ENCODE measurements at places on chromosomes 2 and 18.

- no peak overlapping the region for H3K4me3 ChIP-seq
- H3K27ac ChIP-seq, result no peak overlapping the region
- H3K36me3 ChIP-seq, result no peaks in the 10 kb centered on the region
- H3K4me1 ChIP-seq, result peaks cover 21% of the 10 kb centered on the region
- no peak for DNase-seq
These were observed 32.3 kb downstream of the LYPD6B start for GRCh38 chr2:149070681-149071320.

DNA sequence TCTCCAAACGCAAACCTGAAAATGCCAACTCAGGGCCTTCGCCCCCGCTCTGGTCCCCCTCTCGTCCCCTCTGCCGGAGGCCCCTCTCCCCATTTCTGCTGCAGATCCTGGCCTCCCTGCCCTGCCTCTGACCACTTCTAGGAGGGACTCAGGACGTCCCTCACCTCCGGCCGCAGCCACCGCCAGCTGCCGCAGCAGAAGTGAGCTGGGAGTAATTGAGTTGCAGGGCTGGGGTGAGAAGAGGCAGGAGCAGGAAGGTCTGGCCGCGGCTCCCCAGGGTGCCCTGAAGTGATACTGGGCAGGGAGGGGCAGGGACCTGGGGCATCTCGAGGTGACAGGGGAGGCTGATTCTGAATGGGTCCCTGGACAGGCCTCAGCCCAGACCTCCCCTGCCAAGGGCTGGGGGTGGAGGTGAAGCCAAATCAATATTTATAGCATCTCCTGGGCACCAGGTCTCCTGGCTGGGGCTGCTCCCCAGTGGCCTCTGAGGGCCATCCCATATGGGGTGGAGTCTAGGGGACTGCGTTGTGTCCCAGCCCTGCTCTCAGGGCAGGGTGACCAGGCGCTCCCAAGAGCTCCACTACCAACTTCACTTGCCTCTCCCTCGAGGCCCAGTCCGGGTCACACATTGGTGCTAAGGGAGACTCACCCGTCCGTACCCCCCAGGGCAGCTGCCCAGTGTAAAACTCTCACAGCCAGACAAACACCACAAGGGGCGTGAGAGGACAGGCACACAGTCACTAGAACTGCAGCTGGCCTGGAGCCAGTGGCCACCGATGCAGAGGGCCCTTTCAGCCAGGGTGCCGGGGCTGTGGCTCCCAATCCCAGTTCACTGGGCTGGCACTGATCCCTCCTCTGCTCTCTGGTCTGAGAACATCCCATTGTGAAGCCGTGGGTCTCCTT, 33.0 kb downstream of the KCNIP3 start:
- H3K4me3 ChIP-seq, result no peak overlapping the region
- DNase-seq, result no peak
- peaks cover 5% of the 10 kb centered on the region for H3K27me3 ChIP-seq

DNA sequence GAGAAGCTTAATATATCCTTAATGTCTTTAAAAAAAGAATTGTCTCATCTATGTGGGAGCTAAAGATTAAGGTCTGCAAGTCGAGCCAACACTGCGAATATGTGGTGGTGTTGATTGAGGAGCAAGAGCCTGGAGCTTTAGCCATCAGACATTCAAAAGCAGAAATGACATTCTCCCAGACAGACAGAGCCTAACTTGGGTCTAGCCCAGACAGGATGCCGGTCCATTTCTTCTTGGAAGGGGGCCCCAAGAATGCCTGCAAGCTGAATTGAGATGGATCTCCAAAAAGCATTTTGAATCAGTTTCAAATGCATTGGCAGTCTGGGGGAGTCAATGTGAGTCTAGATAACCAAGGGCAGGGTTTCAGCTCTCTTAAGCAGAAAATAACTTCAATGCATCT, 30.1 kb upstream of the EML4 start:
- DNase-seq, result no peak
- H3K36me3 ChIP-seq, result no peaks in the 10 kb centered on the region
- peaks cover 55% of the 10 kb centered on the region for H3K4me1 ChIP-seq
- no peaks in the 10 kb centered on the region for H3K27me3 ChIP-seq
- no peak overlapping the region for H3K4me3 ChIP-seq

- no peaks in the 10 kb centered on the region for H3K27me3 ChIP-seq
- no peak overlapping the region for H3K27ac ChIP-seq
- no peak overlapping the region for H3K4me3 ChIP-seq
These were observed 470.9 kb upstream of the SPHKAP start for GRCh38 chr2:228652366-228652765.

- peak overlapping the region; percentile 50 for H3K4me3 ChIP-seq
- peak overlapping the region; percentile 63 for H3K27ac ChIP-seq
- H3K36me3 ChIP-seq, result no peaks in the 10 kb centered on the region
- DNase-seq, result no peak
- no peaks in the 10 kb centered on the region for H3K27me3 ChIP-seq
- peaks cover 23% of the 10 kb centered on the region for H3K4me1 ChIP-seq
These were observed 102.0 kb downstream of the MAP2 start for GRCh38 chr2:209525834-209526281.

DNA sequence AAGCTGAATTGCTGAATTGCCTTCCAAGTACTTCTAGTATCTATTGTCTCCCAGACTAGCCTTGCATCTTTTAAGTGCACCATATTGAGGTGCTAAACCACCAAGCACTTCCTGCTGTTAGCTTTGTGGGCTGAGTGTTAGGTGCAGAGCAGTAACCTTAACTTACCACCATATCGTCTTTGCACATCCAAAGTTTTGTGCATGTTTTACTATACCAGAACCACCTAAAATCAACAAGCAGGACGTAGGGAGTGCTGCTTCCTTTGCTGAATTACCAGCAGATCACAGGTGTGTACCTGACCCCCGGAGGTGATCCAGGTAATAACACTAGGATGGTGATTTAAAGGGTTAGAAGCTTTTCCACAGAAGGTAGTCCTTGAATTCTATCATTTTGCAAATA, 359.9 kb upstream of the HNRNPA3 start:
- DNase-seq, result no peak
- no peak overlapping the region for H3K27ac ChIP-seq

DNA sequence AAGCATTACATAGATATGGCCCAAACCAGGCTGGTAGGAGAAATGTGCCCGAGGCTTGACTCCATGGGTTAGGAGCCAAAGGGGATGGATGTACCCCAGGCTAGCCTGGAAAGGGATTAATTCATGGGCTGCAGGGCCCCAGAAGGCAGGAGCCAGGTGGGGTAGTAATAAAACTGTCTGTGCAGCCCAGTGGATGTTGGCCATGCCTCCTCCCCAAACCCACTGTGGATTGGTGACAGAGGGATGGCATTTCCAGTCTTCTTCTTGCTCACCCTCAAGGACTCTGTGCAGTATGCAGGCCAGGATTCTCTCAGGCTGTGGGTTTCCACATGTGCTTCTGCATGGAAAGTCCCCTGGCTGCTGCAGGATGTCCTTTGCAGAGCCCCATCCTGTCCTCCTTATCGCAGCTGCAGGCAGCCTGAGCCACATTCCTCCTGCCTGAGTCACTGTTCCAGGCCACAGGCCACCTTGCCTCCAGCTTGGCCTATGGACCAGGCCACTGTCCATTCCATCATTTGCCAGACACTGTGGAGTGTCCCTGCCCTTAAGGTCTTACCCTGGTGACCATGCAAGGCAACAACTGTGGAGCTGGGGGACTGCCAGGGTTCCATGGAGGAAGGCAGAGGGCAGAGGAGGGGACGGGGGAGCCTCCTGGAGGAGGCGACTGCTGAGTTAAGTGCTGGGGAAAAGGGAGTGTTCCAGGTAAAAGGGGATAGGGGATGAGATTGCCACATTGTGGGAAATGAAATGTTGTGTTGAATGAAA, 38.9 kb downstream of the INO80C start:
- H3K4me3 ChIP-seq, result no peak overlapping the region
- no peaks in the 10 kb centered on the region for H3K36me3 ChIP-seq
- H3K27me3 ChIP-seq, result no peaks in the 10 kb centered on the region
- no peak for DNase-seq
- H3K4me1 ChIP-seq, result peaks cover 3% of the 10 kb centered on the region
- no peak overlapping the region for H3K27ac ChIP-seq

GRCh38 chr2:51612387-51612786, 580.5 kb upstream of the NRXN1 start:
- H3K36me3 ChIP-seq, result no peaks in the 10 kb centered on the region
- DNase-seq, result no peak
- no peak overlapping the region for H3K27ac ChIP-seq
- H3K4me1 ChIP-seq, result no peaks in the 10 kb centered on the region
- no peaks in the 10 kb centered on the region for H3K27me3 ChIP-seq

- no peak overlapping the region for H3K27ac ChIP-seq
- H3K27me3 ChIP-seq, result no peaks in the 10 kb centered on the region
- H3K4me3 ChIP-seq, result no peak overlapping the region
- DNase-seq, result no peak
- no peaks in the 10 kb centered on the region for H3K4me1 ChIP-seq
These were observed 249.4 kb downstream of the EXOC6B start for GRCh38 chr2:72576459-72576858.

GRCh38 chr18:27276479-27276878, 91.4 kb upstream of the CHST9 start:
- no peaks in the 10 kb centered on the region for H3K36me3 ChIP-seq
- H3K4me1 ChIP-seq, result no peaks in the 10 kb centered on the region
- H3K27ac ChIP-seq, result no peak overlapping the region
- H3K27me3 ChIP-seq, result no peaks in the 10 kb centered on the region

DNA sequence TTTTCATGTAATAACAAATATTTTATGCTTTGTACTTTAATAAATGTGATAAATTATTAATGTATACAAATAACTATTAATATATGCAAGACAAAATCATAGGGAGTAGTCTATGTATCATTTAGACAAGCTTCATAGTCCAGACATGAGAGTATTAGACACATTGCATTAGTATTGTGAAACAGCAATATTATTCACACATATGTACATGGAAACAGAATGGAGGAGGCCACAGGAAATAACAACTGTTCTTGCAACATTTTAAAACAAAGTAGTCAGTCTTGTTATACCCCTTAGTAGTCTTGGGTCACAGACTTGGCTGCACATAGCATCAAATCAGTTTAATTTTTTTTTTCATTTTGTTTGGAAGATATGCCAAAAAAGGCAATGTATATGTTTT, 15.8 kb downstream of the DSC1 start:
- no peak overlapping the region for H3K27ac ChIP-seq
- no peak overlapping the region for H3K4me3 ChIP-seq
- no peaks in the 10 kb centered on the region for H3K4me1 ChIP-seq
- no peak for DNase-seq
- H3K27me3 ChIP-seq, result no peaks in the 10 kb centered on the region

GRCh38 chr2:7203056-7203467, 285.9 kb downstream of the RNF144A start:
- no peaks in the 10 kb centered on the region for H3K4me1 ChIP-seq
- H3K27me3 ChIP-seq, result peaks cover 2% of the 10 kb centered on the region
- H3K36me3 ChIP-seq, result no peaks in the 10 kb centered on the region
- H3K4me3 ChIP-seq, result no peak overlapping the region

GRCh38 chr2:55478610-55479304, 40.8 kb upstream of the CFAP36 start:
- no peaks in the 10 kb centered on the region for H3K4me1 ChIP-seq
- H3K4me3 ChIP-seq, result no peak overlapping the region
- no peak overlapping the region for H3K27ac ChIP-seq

DNA sequence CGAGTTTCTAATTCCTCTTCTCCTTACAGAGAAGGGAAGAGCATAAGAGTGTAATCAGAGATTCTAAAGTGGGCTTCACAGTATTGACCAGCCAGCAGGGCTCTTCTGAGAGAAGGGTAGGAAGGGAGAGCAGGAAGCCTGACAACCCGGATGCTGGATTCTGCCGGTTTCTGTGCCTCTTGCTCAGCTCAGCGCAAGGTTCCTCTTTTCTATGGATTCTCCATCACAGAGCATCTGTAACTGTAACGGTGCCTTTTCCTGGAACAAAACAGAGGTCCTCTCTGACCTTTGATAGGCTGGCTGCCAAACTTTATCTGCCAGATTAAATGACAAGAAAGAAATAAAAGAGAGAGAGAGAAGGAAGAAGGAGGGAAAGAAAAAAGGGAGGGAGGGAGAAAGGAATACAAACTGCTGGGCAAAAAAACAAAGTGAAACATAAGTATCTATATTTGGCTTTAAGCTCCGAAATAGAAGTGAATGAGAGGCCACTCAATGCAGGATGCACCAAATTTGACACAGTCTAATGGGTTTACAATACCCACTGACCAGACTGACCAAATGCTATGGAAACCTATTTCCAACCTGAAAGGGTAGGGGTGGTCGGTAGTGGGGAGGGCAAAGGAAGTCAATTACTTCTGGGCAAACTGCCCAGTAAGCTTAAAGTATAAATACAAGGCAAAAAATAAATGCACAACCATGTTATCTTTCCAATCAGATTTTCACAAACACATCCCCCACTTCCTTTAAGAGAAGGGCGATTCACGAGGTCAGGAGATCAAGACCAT, 59.2 kb downstream of the PIEZO2 start:
- DNase-seq, result no peak
- H3K4me3 ChIP-seq, result no peak overlapping the region
- peaks cover 13% of the 10 kb centered on the region for H3K27me3 ChIP-seq
- no peak overlapping the region for H3K27ac ChIP-seq

- no peaks in the 10 kb centered on the region for H3K4me1 ChIP-seq
- no peak for DNase-seq
- H3K27me3 ChIP-seq, result peaks cover 2% of the 10 kb centered on the region
- no peak overlapping the region for H3K4me3 ChIP-seq
- H3K36me3 ChIP-seq, result no peaks in the 10 kb centered on the region
These were observed 147.5 kb downstream of the METTL4 start for GRCh38 chr18:2423761-2424160.

- H3K27ac ChIP-seq, result no peak overlapping the region
- H3K27me3 ChIP-seq, result no peaks in the 10 kb centered on the region
- no peak for DNase-seq
- H3K4me1 ChIP-seq, result peaks cover 4% of the 10 kb centered on the region
These were observed 22.3 kb downstream of the REEP1 start for GRCh38 chr2:86315084-86315483.

GRCh38 chr2:189751080-189751658, 11.4 kb downstream of the OSGEPL1 start:
- H3K27me3 ChIP-seq, result no peaks in the 10 kb centered on the region
- no peak overlapping the region for H3K27ac ChIP-seq
- no peaks in the 10 kb centered on the region for H3K4me1 ChIP-seq
- peak; percentile 24 for DNase-seq
- peaks cover 18% of the 10 kb centered on the region for H3K36me3 ChIP-seq

GRCh38 chr2:102892698-102893310, 131.0 kb downstream of the TMEM182 start:
- peaks cover 1% of the 10 kb centered on the region for H3K27me3 ChIP-seq
- no peak overlapping the region for H3K27ac ChIP-seq
- no peak overlapping the region for H3K4me3 ChIP-seq
- DNase-seq, result no peak

- peaks cover 77% of the 10 kb centered on the region for H3K4me1 ChIP-seq
- no peak for DNase-seq
- H3K36me3 ChIP-seq, result peaks cover 6% of the 10 kb centered on the region
- no peaks in the 10 kb centered on the region for H3K27me3 ChIP-seq
These were observed 111.5 kb upstream of the MGAT5 start for GRCh38 chr2:134142341-134142738.

- DNase-seq, result no peak
- H3K27ac ChIP-seq, result no peak overlapping the region
- peaks cover 3% of the 10 kb centered on the region for H3K27me3 ChIP-seq
- H3K36me3 ChIP-seq, result no peaks in the 10 kb centered on the region
These were observed 33.8 kb upstream of the DNAJC10 start for GRCh38 chr2:182682210-182682609.

GRCh38 chr2:236658974-236659757, 89.5 kb downstream of the ACKR3 start:
- no peak overlapping the region for H3K4me3 ChIP-seq
- DNase-seq, result no peak
- H3K27ac ChIP-seq, result no peak overlapping the region
- H3K36me3 ChIP-seq, result no peaks in the 10 kb centered on the region
- no peaks in the 10 kb centered on the region for H3K4me1 ChIP-seq

GRCh38 chr18:76054156-76054555, 440.9 kb downstream of the ZNF516 start:
- H3K27me3 ChIP-seq, result no peaks in the 10 kb centered on the region
- H3K4me1 ChIP-seq, result no peaks in the 10 kb centered on the region
- H3K4me3 ChIP-seq, result no peak overlapping the region
- H3K27ac ChIP-seq, result no peak overlapping the region
- no peak for DNase-seq

Measured in activated naive CD8-positive, alpha-beta T cell treated with anti-CD3 and anti-CD28 coated beads, Interleukin-2, amount 50 U/mL, for 24 hours (primary cell).